ENCODE measurements at places on chromosomes 2 and 18.

GRCh38 chr18:62586151-62586774 lies 63.4 kb downstream of the ZCCHC2 start:
- DNase-seq: peak; percentile 65

DNA sequence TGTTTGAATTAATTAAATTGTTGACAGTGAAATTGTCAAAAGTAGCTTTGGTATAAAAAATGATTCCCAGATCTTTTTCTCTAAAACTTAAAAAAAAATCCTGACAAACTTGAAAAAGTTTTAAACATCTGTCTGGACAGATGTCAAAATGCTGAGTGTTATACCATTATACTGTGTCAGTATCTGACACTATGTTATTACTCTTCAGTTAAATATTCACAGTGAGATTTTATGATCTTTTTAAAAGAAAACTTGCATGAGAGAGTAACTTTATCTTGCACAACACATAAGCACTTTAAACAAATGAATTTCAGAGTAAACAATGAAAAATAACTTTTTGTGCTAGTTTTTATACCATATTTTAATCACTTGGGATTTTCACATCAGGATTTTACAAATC lies 167.4 kb downstream of the MEIS1 start:
- DNase-seq: no peak

DNA sequence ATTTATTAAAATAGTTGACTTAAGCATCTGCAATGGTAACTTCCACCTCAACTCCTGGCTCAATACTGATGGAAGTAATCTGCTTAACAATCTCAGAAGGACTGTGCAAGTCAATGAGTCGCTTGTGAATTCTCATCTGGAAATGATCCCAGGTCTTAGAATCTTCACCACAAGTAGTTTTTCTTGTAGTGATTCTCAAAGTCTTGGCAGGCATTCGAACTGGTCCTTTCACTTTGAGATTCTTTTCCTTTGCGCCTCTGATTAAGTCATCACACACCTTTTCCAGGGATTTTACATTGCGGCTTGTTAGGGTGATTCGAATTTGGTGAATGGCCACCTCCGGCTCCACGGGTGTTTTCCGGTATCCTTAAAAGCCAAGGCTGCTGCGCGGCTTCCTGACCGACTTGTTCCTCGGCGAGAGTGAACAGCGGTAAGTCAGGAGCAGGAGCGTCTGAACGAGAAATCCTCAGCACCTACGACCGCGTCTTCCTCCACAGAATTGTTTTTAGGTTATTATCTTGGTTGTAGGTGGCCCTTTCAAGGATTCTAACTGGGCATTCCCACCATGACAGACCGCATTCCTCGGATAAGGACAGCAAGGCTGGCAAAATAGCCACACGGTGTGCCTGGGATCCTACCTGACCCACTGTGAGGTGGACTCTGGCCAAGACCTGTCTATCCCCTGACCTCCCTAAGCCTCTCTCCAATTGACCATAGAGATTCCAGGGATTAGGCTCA lies 23.8 kb upstream of the SLC20A1 start:
- peak; percentile 85 for DNase-seq

GRCh38 chr2:240507778-240508251 lies 50.0 kb downstream of the ANKMY1 start:
- DNase-seq: no peak

- DNase-seq: no peak
Measured at GRCh38 chr2:173432049-173432754, 77.5 kb downstream of the CDCA7 start.

GRCh38 chr2:238922435-238922834 lies 74.5 kb downstream of the TWIST2 start:
- DNase-seq: no peak

DNA sequence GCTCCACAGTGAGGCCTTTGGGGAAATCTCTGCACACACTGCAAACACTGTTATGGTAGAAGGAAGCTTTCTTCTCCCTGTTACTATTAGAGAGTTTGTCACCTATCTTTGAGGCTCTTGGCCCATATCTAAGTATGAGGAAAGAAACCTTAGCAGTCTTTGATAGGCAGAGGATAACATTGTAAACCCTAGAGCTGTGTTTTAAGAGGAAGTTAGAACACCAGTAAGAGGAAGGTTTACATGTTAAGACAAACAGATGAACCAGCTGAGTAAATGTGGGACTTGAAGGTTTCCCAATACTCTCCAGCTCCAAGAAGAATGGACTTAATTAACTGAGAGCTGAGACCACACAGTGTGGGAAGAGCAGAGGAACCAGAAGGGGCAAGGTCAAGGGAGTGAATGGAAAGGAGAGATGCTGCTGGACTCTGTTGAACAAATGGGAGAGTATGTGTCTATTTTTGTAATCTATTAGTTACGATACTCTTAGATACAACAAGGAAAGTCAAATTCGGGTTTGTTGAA lies 257.0 kb downstream of the DPP10 start:
- DNase-seq: no peak

DNA sequence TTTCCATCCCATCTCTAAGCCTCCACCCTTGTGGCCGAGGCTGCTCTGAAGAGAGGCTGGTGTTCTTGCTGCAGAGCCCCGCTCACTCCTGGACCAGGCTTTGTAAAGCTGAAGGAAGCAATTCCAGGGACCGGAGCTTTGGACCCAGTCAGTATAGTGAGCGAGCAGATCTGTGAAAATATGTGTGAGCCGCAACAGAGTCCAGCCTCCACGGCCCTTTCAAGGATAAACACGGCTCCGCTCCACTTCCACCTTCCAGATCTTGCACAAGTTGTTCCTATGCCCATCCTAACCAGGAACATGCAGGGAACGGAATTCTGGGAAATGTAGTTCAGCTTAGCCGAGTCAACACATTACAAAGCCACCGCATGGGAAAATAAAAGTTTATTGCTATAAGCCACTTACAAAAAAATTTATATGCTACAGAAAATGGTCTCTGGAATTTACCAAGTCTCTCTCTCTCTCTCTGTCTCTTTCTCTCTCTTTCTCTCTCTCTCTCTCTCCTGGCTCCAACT lies 151.7 kb upstream of the ZNF521 start:
- DNase-seq: peak; percentile 74

DNA sequence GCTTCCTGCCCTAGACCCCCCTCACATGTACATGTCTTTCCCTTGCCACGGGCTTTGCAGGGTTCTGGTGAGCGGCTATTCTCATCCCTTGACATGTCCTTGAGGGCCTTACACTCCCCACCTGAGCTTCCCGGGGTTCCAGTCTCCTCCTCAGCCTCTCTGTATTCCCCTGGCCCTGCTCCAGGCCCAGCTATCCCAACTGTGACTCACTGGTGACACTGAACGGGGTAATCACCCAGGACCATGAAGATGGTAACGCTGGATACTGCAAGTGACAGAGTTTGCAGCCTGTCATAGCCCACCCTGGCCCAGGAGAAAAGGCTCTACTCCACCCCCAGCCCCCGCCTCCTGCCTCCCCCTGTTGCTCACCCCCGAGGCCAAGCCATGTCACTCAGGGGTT lies 27.3 kb downstream of the KIF3C start:
- no peak for DNase-seq

- DNase-seq: no peak
Measured at GRCh38 chr2:158825021-158825420, 29.9 kb downstream of the DAPL1 start.

- peak; percentile 21 for DNase-seq
Measured at GRCh38 chr18:10488017-10488416, 33.6 kb downstream of the APCDD1 start.

DNA sequence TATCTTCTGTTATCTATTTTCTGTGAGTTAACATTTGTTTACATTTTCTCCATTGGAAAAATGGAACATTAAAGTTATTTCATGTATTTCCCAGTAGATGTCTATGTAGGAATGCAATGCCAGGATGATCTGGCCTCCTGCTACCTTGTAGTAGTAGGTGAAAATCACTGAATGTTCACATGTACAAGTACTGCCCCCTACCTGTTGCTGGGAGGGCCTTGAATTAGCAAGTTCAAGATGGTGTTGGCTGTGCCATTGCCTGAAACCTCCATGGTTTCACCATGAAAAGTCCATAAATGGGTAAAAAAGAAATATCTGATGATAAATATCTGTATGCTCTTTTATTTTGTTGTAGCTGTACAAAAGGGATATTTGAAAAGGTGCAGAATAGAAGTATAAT lies 30.7 kb downstream of the XRCC5 start:
- no peak for DNase-seq

GRCh38 chr2:113156278-113157117 lies 17.3 kb upstream of the PSD4 start:
- no peak for DNase-seq

DNA sequence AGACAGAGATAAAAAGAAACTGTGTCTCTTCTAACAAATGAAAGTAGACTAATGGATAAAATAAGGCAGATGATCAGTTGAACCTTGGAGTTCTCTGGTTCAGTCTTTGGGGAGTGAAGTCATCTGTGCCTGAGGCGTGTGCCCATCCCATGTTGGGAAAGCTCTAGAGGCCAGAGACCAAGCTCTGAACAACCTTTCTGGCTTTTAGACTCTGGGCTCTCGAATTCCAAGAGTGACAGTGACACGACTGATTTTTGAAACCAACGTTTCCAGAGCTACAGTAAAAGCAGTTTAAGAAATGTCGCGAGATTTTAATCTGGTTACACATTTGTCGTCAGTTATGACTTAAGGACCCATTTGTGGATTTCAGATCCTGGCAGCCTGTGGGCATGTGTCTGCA lies 83.7 kb upstream of the APCDD1 start:
- DNase-seq: no peak

- DNase-seq: peak; percentile 35
Measured at GRCh38 chr2:19861813-19862212, 40.0 kb downstream of the TTC32 start.

DNA sequence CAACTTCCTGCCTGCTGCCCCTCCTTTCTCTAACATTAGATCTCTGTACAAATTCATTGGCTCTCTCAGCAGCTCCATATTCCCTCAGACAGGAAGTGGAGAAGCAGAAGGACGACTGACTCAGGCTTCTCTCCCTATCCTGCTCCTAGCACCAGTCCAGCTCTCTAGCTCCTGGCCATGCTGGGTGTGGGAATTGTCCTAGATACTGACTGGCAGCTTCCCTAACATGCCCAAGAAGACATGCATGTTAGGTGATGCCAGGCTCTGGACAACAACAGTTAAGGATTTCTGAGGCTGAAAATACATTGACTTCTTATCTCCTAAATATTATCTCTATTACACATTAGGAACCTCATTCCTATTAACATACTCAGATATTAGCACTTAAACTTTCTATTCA lies 292.9 kb downstream of the IKZF2 start:
- no peak for DNase-seq

GRCh38 chr2:74131901-74132300 lies 15.8 kb downstream of the BOLA3 start:
- DNase-seq: no peak

DNA sequence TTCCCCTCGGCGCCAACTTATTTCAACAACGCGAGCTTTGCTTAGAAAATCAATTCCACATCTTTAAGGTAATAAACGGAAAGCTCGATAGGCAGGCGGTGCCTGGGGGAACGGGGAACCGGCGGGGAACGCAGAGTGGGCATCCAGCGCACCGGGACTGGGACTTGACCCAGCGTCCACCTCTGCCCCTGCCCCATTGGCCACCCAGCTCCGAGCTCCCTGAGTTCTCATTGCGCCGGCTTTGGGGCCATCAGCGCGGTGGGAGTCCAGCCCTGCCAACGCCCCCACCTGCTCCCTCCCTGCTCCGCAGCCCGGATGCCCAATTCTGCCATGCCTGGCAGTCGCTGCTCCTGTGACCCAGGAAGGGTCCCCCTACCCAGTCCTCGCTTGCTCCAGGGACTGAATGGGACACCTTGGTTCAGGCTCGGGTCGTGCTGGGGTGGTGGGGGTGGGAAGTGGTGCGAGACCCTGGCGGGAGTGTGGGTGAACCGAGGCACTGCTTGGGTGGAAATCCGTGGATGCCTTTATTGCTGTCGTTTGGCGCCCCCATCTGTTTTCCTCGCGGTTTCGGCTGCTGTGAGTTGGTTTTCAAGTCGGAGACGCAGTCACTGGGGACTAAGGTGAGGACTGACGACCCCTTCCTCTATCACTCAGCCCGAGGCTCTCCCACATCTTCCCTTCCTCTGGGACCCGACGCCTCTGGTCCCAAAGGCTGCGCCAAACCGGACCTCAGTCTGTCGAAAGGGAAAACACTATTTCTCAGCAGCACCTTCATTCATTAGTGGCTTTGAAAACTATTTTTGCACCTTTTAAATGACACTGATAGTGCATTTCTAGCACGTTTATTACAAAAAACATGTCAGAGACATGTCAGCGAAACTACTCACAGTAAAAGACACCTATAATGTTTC lies 2.4 kb upstream of the EVX2 start:
- peak; percentile 26 for DNase-seq

DNA sequence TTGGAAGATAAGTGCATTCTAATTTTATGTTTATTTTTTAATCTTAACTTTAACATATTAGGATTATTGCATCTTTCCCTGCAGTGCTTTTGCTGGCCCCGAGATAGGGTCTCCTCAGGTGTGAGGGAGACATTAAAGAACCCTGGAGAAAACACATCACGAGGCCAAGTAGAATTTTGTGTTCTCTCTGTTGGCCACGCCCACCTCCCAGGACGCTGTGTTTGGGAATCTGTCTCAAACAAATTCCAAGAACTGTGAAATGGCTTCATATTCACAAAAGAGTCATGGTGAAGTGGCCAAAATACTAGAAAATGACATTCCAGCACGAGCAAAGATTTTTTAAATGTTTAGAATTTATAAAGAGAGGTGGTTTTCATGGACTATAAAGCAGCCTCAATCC lies 27.3 kb downstream of the RNF144A start:
- DNase-seq: no peak

DNA sequence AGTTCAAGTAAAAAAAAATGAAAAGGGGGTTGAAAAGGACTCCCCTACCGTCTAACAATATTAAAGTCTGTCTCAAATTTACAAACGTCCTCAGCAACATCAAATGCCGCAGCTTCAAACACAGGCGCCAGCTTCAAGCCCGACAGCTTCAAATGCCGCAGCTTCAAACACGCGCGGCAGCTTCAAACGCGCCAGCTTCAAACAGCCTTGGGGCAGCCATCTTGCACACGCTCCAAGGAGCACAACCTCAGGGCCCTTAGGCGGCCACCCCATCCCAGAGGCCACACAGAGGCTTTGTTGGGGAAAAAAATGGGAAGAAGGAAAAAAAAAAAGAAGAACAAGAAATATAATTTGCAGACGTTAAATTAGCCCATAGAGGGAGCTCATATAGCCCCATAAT lies 244.4 kb upstream of the VRK2 start:
- DNase-seq: no peak

DNA sequence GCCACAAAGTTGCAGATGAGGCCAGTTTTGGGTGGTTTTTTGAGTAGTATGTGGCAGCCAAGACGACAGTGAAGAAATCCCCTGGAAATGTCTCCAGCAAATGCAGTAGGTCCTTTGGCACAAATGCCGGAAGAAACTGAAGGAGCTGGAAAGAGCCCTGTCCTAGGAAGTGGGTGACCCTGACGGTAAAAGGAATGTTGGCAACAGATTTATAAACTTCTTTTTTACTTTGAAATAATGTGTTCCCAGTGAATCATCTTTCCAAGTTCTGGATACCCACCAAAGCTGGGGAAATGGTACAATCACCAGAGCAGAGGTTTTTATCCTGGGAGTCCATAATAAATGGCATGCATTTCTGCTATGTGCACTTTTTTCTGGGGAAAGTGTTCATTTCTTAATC lies 112.9 kb downstream of the CSRNP3 start:
- DNase-seq: peak; percentile 16
